Lung microvascular endothelial cell (primary cell): ENCODE measurements at places on chromosomes 6 and 20.

GRCh38 chr20:48747840-48748414 is 79.9 kb downstream of the PREX1 start:
- DNase-seq, result no peak

GRCh38 chr6:155033021-155033791 is 38.1 kb downstream of the TIAM2 start:
- DNase-seq, result no peak

- DNase-seq, result no peak
Observed at GRCh38 chr6:4910037-4910760, 93.6 kb downstream of the RPP40 start.

DNA sequence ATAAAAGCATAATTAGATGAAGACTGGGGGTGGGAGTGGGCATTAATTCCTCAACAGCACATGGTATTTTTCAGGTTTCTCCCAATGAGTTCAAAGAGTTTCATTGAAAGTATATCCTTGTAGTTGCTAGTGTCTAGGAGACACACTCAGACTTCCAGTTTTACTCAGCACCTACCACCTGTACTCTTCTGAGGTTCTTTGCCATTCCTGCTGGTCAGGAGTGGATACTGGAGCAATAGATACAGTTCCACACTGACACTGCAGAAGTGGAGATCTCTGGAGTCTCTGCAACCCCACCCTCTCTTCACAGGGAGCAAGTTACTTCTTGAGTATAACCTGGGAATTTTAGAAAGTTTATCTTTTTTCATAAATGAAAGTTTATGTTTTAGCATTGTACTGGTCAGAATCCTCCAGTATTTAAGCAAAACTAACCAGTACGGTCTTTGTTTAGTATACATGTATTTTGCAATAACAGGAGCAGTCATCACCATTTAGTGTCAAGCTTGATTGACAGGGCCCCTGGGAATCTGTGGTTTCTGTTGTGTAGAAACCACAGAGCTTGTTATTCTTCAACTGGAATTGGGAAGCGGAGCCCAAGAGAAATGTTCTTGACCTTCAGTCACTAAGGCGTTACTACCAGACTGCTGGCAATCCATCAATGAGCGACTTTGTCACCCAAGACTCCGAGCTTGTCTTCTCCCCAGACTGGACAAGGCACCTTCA is 148.1 kb downstream of the ZDHHC14 start:
- no peak for DNase-seq

GRCh38 chr6:143323729-143324470 is 126.6 kb downstream of the ADAT2 start:
- DNase-seq, result no peak

- no peak for DNase-seq
Observed at GRCh38 chr6:55643861-55644260, 64.9 kb upstream of the HMGCLL1 start.

GRCh38 chr6:16684896-16685554 is 76.2 kb downstream of the ATXN1 start:
- no peak for DNase-seq

DNA sequence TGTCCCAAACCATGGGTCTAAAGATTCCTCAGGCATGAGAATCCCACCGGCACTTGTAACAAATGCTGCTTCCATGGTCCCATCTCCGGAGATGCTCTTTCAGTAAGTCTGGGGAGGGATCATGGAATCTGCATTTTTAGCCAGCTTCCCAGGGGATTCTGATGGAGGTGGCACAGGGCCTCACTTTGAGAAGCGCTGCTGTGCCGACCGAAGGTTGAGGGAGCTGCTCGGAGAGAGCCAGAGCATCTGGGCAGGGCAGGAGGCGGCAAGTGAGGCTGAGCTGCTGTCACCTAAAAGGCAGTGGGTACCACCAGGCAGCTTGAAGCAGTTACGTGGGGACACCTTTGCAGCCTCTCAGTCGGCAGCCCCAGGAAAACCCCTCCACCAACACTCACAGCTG is 100.2 kb upstream of the CDYL start:
- DNase-seq, result no peak

DNA sequence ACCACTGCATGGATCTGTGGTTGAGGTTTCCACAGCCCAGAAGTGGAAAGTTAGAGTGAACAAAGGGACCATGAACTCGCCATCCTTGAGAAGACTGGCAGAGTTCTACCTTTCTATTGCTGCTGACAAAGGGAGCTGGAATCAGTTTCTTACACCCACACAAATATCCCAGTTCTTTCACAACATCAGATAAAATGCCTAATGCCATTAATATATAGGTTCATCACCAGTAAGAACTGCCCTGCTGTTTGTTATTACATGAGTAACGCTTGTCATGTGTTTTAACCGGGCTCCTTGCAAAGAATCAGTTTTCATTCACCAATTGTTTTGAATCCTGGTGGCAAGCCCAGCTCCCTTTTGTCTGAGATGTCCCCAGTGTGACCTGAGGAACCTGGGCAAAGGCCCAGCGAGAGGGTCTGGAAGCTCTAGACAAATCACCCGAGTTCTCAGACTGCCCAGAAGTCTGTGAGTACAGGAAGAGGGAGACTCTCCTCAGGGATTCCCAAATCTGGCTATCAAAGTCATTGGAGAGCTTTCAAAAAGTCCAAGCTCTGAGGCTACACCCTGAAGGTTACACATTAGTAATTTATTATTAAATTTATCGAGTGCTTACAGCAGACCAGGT is 7.5 kb upstream of the CD164 start:
- no peak for DNase-seq

DNA sequence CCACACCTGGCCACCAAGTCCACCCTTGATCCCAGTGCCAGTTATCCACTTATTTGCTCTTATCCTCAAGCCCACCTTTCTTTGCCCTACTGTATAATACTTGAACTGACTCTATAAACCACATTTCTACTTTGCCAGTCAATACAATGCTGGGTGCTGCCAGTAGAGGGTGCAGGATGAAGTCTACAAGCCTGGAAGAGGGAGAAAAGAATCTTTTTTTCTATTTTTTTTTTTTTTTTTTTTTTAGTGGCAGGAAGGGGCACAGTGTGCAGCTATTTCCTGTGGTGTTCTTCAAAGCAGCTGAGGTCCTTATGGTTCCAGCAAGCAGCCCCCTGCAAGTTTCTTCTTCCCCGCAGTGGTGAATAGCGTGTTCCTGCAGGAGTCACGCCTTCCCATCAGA is 22.2 kb upstream of the GABRR1 start:
- no peak for DNase-seq

GRCh38 chr6:33430334-33430733 is 10.5 kb downstream of the SYNGAP1 start:
- no peak for DNase-seq

DNA sequence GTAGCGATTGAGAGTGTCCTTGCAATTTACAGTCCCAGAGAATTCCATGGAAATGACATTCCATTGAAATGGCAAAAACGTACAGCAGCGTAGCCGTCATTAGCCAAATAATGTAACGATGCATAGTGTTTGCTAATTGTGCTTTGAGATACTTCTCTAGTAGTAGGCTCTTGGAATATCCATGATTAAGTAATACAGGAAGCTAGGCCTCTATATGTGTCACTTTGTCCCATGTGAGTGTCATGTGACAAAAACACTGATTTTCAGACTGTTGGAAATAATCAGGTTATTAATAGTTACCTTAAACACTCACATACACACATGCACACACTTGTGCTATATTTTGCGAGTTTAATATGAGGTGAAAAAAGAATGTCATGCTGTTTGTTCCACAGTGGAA is 35.2 kb downstream of the SLX4IP start:
- DNase-seq, result peak; percentile 18

DNA sequence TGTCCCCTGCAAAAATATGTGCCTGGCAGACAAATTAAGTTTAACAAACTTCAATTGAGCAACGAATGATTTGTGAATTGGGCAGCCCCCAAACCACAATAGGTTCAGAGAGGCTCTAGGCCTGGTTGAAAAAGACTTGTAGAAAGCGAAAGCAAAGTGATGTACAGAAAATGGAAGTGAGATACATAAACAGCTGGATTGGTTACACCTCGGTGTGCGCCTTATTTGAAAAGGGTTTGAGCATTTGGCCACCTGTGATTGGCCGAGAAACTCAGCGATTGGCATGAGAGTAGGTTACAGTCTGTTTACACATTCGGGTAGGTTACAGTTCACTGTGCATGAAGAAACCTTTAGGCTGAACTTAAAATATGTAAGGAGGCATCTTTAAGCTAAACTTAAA is 136.9 kb downstream of the CD83 start:
- no peak for DNase-seq

GRCh38 chr6:24926192-24926591 is 9.6 kb downstream of the RIPOR2 start:
- no peak for DNase-seq

DNA sequence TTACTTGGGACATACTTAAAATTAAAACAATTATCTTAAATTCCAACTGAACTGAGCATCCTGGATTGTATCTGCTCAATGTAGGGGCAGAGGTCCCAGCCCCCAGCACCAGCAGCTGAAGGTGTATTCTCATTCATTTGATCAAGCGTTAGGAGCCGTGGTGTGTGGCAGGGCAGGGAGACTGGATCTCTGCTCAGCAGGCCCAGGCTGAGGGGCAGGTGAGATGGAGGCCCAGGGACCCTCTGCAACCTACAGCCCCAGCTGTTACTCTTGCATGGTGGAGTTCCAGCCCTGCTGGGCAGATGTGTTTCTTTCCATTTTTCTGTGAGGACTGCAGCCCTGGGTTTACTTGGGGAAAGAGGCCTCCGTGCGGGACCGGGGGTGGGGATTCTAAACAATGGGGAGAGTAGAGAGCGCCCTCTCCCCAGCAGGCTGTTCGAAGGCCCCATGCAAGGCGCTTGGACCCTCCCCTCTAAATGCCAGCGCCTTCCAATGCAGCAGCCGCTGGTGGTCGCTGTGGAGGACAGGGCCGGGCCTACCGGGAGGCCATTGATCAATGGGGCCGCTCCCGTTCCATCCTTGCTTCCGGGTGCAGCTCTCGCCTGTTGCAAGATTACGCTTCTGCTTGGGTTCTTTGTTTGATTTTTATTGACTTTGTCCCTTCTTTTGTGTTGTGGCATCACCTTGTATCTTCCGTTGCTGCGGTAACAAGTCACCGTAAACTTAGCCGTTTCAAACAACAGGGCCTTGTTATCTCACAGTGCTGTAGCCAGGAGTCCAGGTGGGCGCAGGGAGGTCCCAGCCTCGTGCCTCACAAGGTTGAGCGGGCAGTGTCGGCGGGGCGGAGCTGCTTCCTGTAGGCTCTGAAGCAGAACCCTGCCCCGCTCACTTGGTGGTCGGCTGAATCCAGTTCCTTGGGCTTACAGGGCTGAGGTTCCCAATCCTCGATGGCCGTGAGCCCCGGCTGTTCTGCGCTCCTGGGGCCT is 134.8 kb upstream of the PHACTR3 start:
- no peak for DNase-seq

DNA sequence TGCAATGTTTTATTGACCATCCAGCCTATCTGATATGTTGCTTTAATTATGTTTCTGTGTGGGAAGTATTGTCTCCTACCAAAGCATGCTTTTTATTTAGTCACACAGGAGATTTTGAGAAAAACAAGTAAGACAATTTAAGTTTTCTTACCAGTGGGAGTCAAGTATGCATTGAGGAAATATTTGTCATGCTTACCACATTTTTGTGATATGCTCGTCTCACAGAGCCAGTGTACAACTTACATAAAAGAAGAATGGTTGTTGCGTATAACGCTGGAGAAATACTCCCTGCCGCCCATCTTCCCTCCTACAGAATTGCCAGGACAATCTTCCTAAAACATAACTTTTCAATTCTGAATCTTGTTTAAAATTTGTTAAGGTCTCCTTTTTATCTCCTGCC is 37.1 kb upstream of the FILIP1 start:
- DNase-seq, result no peak

- no peak for DNase-seq
Observed at GRCh38 chr20:33010133-33010504, 2.6 kb downstream of the BPIFB2 start.

- no peak for DNase-seq
Observed at GRCh38 chr6:169246445-169246844, 7.2 kb downstream of the THBS2 start.

- no peak for DNase-seq
Observed at GRCh38 chr6:111050261-111051023, 36.9 kb upstream of the SLC16A10 start.

DNA sequence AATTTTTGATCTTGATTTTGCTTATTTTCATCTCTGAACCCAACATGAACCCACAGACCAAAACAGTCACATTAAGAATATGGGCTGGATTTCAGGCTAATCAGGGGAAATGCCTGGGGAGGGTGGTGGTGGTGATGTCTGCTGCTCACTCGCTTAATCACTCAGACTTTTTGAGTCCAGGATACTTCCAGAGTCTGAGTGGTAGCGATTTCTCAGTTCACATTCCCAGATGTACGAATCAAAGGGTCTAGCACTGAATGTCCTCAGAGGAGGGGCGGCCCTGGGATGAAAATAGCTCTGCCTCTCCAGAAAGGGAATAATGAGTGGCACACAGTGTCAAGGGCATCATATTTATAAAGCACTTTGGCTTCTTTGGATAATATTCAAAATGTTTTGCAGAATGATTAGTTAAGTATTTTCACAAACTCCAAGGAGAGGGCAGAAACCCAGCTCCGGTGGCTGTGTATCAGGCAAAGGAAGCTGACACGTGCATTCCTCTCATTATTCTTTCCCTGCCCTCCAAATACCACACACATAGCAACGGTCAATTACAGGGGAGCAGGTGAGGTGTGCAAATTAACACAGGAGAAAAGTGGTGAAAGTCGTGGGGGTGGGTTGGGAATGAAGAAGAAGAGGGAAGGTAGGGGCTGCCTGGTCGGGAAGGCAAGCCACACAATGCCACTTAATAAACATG is 345.2 kb upstream of the RSPO3 start:
- no peak for DNase-seq

GRCh38 chr6:109705258-109705657 is 14.2 kb downstream of the FIG4 start:
- peak; percentile 89 for DNase-seq

- DNase-seq, result no peak
Observed at GRCh38 chr6:22980446-22980845, 411.1 kb downstream of the HDGFL1 start.

- peak; percentile 20 for DNase-seq
Observed at GRCh38 chr20:43916073-43916880, 1.6 kb downstream of the TOX2 start.

DNA sequence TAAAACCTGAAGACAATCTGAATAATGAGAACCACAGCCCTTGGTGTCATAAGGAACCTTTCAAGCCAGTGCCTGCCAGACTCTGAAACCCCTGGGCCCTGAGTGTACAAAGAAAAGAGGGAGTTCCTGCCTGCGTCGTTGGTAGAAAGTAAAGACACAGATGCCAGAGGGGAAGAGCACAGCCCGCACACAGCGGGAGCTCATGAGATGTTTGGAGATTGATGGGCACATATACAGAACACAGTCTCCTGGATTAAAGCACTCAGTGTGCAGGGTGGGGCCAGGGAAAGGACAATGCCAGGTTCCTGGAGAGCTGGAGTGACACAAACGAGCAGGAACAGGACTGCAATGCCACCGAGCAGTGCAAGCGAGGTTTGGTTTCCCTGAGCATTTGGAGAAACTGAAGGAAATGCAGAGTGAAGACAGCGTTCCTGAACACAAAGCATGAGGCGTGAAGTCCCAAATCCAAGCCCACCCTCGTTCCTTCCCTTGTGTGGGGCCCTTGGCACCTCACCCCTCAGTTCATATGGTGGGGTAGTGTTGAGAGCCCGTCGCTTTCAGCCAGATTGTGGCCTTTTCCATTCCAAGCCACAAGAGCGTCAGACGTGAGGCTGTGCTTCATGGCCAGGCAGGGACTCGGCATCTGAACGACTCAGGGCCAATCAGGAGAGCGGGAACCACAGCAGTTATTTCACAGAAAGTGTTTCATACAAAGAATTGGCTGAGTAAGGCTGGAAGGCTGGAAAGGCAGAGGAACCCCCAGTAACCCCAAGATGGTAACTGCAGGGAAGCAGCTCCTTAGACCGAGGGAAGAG is 41.0 kb upstream of the RPS6KA2 start:
- DNase-seq, result no peak
